Stimulated activated naive CD4-positive, alpha-beta T cell treated with Interleukin-2 at 50 U/mL for 16 hours (primary cell): ENCODE measurements at places on chromosomes 5 and 9.

DNA sequence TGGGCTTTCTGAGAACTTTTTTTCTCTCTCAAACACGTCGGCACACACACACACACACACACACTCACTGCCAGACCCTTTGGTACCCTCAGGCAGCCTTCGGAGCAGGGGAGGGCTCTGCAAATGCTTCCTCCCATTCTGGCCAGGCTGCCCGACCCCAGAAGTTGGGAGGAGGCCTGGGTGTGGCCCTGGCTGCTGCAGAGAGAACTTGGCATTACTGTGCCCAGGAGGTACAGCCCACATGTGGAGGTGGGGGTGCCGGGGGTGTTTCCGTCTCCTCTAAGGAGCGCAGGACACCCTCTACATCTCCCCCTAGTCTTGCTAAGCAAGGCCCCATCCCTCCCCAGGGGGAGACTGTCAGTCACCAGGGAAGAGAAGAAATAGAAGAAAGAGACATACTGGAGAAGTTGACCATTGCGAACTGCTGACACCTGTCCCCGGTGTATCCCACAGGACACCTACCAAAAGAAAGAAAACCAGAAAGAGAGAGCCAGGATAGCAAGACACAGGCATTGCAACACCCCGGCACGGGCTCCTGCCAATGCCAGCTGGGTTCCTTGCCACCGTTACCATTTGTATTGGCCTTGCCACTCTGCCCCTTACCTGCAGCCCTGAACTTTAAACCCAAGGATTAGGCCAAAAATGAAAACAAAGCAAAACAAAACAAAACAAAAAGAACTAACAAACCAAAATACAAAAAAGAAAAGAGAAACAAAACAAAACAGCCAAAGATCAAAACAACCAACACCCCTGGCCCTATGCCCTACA, 69.3 kb downstream of the PSD2 start:
- DNase-seq = no peak

DNA sequence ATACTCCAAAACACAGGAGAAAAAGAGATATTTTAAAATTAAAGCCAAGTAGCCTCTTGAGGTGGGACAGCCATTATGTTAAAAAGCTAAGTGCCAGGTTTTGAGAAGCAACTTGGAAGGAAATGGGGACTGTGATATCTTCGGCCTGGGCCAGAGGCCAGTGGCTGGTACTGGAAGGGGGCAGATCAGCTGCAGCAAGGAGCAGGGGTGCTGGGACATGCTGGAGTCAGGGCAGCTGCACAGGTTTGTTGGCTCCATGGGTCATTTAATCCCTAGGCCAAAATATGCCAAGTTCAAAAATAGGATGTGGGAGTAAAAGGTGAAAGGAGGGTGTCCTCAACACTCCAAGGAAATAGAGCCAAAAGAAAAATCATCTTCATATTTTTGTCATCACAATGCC, 30.0 kb downstream of the ADRB2 start:
- DNase-seq = no peak

DNA sequence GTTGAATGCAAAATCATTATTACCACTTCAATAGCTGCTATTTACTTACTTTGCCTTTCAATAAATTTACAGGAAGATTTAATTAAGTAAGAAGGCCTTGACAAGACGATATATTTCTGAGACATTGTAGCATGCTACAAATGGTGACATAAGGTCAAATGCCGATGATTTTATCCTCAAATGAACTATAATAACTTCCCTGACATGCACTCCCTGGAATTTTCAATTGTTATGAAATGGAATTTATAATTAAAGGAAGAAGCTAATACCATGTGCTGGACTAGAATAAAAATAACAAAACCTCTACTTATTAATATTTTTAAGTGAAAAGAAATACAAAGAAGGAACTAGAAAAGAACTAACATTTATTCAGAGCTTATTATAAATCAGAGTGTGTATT, 30.2 kb upstream of the ITGA1 start:
- DNase-seq = no peak

DNA sequence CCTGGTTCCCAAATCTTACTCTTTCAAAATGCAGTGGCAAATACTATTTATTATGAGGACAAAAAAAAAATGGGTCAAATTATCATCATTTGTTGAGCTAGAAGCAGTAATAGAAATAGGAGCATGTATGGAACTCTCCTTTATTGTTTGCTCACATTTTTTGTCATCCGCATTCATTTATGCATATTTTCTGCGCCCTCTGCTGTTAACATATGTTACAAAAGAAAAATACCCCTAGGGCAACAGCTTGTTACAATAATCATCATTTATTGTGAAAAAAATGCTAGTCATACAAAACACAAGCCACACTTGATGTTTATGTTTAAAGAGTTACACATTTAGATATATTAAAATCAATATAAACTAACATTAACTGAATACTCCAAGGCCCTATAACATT, 328.2 kb downstream of the TUSC1 start:
- DNase-seq = no peak

DNA sequence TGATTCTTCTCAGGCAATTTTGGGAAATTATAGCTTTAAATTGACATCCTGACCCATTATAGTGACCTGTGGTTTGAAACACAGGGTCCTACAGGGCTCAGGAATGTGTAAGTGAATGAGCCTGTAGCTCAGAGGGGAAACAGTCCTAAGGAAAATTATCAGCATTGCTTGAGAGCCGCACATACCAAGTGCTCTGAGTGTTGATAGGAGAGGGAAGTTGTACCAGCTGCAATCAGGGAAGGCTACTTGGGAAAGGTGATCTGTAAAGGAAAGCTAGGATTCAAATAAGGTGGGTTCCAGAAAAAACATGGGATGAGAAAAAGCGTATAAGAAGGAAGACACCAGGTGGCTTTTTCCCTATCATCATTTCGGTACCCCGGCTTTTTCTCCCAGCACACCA, 4.4 kb upstream of the SLC25A51 start:
- DNase-seq = no peak

DNA sequence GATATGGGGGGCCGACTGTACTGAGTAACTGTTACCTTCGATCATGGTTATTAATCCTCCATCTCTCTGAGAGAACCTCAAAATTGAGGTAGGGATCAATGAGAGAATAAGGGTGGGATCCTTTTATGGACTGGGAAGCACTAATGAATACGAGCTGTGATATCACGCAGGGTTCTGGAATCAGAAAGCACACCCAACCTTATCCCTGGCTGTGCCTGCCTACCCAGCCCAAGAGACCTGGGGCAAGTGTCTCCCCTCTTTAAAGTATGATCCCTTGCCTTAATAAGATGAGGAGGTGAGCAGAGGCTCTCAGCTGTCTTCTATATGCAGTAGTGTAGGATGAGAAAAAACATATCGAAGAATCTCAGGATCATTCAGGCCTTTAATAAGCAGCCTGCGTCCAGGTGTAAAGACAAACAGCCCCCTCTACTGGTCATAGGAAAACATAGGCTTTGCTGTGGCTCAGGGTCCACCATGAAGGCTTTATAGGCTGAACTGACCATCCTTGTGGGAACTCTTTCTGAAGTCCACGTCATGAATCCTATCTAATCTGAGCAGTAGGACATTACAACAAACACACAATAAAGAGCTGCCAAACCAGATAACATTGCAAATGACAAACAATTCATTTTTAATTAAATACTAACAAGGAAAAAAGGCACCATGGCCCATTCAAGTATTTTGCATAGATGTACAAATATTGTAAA, 16.8 kb downstream of the NIPAL4 start:
- no peak for DNase-seq

GRCh38 chr9:91604451-91605179, 181.0 kb upstream of the NFIL3 start:
- DNase-seq = no peak

- DNase-seq = no peak
These were observed 25.5 kb downstream of the CDH6 start for GRCh38 chr5:31218978-31219377.

DNA sequence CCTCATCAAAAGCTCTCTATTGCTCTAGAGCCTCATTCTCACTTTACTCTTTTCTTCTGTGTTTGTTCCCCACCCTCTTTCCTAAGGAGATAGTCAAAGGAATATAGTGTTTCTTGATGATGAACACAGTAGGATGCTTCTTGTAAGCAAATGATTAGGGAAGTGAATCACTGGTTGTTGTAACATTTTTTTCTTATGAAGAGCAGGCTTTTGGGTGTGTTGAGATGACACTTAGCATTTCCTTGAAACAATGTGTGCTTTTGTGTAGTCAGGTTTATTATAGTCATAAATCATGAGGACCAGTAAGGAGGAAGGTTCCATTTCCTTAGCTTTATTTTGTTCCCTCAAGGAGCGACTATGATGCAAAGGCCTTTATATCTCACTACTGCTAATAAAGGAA, 1991.3 kb upstream of the C9orf72 start:
- no peak for DNase-seq

DNA sequence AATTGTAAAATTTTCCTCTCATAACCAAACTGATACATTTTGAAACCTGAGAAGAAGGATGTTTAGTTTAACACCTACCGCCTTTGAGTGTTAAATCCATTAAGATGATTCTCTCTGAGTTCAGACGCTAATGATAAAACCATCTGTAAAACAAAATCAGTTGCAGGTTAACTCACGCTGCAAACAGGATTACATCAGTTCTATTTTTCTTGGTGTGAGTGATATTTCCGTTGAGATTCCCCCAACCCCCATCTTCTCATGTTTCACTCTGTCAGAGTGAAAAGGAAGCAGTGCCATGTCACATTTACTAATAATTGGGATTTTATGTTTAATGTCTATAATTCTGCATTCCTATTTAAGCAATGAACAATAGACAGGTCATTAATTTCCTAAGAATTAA, 146.5 kb downstream of the FANCC start:
- DNase-seq = no peak

GRCh38 chr5:38330207-38330606, 71.8 kb downstream of the EGFLAM start:
- no peak for DNase-seq

DNA sequence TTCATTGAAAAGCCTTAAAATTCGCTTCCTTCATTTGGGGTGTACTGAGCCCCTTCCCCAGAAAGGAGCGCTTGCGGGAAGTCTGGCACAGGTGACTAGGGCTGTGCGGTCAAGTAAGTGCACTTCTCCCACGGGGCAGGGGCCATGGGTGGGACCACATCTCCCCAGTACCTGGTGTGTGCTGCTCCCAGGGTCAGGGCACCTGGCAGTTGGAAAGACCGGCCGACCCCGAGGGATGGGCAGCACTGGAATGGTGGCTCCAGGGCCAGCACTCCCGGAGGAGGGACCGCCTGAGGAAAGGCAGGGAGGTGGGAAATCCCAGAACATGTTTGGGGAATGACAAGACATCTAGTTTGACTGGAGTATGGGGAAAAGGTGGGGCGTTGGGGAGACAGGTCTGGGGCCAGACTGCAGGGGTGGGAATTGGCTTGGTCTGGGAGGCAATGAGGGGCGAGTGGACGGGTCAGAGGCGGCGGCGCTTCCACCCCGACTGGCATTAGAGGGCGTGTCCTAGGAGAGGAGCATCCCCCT, 727 bp upstream of the GLIPR2 start:
- DNase-seq = no peak
